ENCODE measurements at places on chromosomes 2 and 18.

- DNase-seq = peak; percentile 44
Observed at GRCh38 chr2:181904022-181904632, 12.6 kb downstream of the ITPRID2 start.

- no peak for DNase-seq
Observed at GRCh38 chr2:212173756-212174510, 364.7 kb downstream of the ERBB4 start.

DNA sequence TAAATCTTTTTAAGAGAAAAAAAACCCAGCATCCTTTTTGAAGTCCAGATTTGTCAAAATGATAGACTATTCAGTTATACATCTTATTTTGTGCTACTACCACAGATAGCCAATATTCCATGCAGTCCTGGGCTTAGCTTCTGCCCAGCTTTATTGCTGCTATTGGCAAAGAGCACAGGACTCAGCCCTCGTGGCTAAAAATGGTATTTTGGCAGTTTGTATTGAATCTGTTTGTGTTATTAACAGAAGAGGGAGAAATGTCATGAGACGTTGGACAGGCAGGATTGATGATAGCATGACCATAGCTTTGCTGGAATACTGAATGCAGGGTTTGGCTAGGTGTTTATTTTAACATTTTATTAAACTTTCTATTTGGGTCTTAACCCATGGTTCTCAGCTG, 19.4 kb downstream of the ELAC1 start:
- no peak for DNase-seq

GRCh38 chr18:75828379-75828778, 400.9 kb upstream of the SMIM21 start:
- peak; percentile 0 for DNase-seq

DNA sequence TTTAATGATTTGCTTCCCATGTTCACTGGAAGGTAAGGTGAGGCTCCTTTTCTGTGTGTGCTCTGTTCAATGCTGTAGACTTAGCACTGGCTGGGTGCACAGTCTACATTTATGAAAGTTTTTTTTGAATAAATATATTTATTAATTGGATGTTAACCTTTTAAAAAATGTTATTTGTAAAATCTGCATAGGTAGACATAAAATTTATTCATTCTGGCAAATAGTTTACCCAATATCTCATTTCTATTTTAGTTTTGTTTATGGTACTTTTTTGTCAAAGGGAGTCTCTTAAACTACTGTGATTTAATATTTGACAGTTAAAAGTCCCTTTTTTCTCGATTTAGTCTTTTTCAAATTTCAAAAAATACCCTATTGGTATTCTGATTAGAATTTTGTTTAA, 19.9 kb downstream of the CDKL4 start:
- DNase-seq = no peak

Data from NCI-H2171 treated with DMSO at 0.1 percent for 48 hours (cell line).